ENCODE measurements at places on chromosomes 7 and 10.

GRCh38 chr7:94382132-94382531 is 12.6 kb upstream of the COL1A2 start:
- DNase-seq, result no peak

GRCh38 chr7:34015651-34016050 is 110.3 kb downstream of the BMPER start:
- no peak for DNase-seq

DNA sequence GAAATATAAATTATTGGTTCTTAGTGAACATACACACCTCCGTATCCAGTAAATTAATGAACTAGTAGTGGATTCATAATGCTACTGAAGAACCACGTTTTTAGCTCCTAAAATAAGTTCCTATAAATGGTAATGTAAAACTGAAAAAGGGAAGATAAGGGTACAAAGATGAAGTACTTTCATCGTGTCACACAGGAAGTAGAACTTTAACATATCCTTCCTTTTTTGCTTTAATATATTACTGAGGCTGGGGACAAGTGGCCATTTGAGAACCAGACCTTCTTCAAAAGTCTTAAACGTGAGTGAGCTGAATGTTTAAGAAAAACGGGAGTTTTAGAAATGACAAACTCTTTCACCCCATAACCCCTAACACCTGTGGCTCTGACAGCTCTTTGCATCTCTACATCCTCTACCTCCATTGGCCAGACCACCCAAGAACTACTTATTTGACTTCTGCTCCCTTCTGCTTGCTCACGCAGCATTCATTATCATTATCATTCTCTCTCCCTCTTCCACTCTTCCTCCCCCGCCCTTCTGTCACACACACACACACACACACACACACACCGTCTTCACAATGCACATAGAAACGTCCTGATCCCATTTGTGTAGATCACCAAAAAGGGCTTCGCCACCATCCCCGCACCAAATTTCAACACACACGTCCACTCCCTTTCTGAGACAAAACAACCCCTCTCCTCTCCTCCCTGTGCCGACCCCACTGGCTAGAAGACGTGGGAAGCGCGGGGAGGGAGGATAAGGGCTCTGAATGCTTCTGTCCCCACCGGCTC is 677 bp downstream of the SKAP2 start:
- no peak for DNase-seq

- peak; percentile 18 for DNase-seq
These were observed 65.6 kb upstream of the KDM7A start for GRCh38 chr7:140242057-140243031.

- DNase-seq, result no peak
These were observed 16.3 kb downstream of the CUBN start for GRCh38 chr10:17113346-17113745.

DNA sequence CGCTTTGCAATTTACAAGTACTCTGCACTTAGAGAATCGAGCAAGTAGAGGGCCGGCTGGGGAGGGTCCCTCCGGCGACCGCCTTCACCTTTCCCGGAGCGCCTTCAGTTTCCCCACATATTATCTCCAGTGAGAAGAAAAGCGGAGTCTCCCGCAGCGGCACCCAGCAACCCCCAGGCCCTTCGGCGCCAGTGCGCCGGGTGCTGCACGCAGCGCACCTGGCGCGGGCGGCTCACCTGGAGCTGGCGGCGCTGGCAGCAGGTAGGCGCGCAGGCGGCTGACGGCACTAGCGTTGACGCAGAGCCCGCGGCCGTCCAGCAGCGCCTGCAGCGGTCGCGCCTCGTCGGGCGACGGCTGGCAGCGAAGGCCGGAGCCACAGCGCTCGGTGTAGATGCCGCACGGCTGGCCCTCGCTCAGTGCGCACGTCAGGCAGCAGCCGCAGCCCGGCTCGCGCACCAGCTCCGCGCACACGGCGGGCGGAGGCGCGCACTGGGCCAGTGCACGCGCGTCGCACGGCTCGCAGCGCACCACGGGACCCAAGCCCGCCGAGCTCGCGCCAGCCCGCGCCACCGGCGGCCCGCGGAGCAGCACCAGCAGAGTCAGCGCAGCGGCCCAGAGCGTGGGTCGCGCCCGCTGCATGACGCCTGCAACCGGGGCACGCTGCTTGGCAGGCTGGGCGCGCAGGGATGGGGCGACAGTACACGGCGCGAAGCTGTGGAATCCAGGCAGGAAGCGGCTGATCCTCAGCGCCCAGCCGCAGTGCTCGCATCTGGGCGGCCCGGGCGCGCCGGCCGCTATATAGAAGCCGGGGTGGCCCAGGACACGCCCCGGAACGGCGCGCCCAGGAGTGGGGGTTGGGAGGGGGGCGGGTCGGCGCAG is at the start of gene IGFBP3:
TSS of gene IGFBP3 (minus strand) at position 771 of the 879 bp plus-strand sequence. CDS start at position 639, 132 bp downstream.
- peak; percentile 30 for DNase-seq

DNA sequence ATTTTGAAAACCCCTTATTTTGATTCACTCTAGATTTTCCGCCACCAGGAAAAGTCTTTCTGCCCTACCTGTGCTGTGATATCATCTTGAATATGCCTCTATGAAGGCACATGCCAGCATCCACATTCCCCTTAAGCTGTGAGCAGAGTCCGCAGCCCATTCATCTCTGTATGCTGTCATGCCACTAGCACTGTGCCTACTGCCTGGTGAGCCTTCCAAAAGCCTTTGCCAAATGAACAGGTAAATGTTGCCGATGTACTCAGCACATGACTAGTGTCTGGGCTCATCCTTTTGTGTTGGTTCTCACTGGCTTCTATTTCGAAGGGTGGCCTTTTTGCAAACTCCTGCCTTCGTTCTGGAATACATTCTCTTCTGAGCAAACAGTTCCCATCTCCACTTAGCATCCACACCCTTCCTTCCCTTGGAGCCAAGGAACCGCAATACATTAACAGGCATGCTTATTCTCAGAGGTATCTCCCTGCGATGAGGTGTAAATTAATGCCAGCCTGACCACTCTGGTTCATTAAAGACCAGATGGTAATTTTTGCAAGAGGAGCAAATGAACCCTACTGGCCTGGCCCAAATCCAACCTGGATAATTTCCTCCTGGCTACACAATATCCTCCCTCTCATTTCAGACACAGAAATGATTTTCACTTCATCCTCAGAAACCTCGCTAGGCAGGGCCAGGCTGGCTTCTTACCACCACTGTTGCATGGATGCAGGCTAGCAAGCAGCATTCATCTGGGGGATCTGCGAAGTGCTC is 339.7 kb upstream of the NFE2L3 start:
- DNase-seq, result no peak

DNA sequence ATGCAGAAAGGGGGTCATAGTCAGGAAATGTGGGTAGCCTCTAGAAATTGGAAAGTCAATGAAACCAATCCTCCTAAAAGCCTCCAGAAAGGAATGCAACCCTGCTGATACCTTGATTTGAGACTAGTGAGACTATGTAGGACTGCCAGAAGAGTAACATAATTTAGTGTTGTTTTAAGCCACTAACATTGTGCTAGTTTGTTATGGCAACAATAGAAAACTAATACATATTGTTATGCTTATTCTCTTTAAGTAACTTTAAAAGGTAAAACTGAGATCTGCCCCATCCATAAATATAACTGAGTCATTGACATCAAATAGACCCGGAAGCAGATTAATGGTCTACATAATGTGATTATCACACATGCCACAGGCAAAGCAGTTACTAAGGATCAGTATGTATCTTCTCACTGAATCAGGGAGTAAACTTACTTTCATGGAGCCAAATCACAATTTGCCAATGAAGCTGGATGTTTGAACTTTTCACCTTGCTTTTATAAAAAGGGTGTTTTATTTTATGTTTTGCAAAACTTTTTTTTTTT is 146.4 kb upstream of the TMEM106B start:
- DNase-seq, result no peak

- no peak for DNase-seq
These were observed 68.9 kb downstream of the DYNC1I1 start for GRCh38 chr7:95840953-95841950.

- no peak for DNase-seq
These were observed 118.3 kb downstream of the ARID5B start for GRCh38 chr10:62019685-62020359.

- no peak for DNase-seq
These were observed 46.2 kb downstream of the RBM17 start for GRCh38 chr10:6135039-6135438.

DNA sequence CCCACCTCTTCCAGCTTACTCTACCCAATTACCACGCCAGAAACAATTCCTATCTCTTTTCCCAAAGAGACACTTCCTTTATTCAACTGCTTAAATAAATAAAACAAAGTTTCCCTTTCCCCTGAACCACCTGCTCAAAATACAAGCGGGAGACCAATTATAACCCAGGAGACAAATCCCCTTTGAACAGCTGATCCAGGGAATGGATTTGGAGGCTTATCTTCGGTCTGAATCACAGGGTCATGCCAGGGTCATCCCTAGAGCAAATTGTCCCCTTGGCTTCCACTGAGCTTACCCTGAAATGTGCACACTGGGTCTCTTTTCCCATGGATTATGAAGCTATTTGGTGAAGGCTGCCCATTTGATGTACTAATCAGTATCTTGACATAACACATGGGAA is 99.9 kb upstream of the JAZF1 start:
- DNase-seq, result no peak

GRCh38 chr7:129824291-129825208 is 128.2 kb downstream of the UBE2H start:
- DNase-seq, result peak; percentile 63

DNA sequence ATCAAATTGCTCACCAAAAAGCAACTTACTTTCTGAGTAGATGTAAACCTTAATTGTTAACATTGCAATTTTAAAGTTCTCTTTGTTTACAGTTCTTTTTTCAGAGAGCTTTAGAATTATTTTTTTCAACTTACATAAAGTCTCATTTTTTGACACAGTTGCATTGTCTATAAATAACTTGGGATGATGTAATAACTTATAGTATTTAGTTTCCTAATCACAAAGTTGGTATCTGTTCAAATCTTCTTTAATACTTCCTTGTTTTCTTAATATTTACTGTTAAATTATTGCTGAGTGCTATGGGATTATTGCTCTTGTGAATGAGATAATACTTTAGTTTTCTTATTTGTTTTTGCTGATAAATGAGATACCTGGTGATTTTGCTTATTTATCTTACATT is 18.9 kb upstream of the SUV39H2 start:
- no peak for DNase-seq

DNA sequence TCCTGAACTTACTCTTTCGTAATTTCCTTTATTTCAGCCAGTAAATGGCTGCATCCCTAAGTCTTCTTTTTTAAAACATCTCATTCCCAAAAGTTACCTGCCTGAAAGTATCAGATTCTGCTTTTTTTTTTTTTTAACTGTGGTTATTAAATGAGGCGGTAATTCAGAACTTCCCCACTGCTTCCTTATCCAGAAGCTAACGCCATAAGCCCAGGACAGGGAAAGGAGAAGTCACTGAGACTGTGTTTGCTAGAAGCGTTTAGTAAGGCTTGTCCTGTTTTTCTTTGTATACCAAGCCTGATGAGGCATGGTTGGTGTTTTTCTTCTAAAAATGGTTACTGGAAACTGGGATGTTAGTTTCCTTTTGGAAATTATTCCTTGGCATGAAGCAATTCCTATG is 197.8 kb downstream of the CELF2 start:
- no peak for DNase-seq

DNA sequence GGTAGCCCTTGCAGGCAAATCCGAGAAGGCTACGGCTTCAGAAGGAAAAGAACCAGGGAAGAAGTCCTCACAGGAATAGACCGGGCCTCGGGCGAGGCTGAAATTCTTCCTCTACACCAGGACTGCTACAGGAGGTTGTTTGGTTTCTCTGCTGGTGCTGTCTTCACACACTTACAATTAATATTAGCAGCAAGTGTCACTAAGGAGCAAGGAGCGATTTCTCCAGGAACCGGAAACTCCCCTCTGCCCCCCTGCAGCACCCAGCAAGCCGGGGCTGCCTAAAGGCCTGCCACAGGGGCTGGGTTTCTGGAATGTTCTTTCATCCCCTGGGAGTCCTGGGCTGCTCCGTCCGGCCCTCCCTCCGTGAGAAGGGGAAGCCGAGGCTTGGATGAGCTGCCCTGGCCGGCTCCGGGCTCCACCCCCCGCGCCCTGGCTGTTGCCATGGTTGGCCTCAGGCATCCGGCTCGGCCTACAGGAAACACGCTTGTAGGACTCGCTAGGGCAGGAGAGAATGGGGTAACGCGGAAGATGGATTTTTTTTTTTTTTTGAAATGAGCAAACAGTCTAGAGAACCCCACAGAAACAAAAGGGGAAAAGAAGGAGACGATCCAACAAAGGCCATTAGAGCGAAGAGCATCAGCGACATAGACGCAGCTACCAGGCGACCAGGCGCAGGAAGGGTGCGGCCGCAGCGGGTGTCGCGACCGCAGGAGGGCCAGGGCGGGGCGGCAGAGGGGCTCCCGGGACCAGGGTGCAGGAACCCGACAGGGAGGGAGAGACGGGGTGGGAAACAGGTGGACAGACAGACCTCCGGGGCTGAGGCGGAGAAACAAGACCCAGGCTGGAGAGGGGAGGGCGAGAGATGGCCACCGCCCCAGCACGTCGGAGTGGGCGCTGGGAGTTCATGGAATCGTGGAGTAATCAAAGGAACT is 33.0 kb downstream of the EN2 start:
- peak; percentile 61 for DNase-seq

GRCh38 chr10:97685395-97685958 is 1.6 kb downstream of the AVPI1 start:
- no peak for DNase-seq

GRCh38 chr7:156493942-156494341 is 146.6 kb upstream of the RNF32 start:
- DNase-seq, result no peak

DNA sequence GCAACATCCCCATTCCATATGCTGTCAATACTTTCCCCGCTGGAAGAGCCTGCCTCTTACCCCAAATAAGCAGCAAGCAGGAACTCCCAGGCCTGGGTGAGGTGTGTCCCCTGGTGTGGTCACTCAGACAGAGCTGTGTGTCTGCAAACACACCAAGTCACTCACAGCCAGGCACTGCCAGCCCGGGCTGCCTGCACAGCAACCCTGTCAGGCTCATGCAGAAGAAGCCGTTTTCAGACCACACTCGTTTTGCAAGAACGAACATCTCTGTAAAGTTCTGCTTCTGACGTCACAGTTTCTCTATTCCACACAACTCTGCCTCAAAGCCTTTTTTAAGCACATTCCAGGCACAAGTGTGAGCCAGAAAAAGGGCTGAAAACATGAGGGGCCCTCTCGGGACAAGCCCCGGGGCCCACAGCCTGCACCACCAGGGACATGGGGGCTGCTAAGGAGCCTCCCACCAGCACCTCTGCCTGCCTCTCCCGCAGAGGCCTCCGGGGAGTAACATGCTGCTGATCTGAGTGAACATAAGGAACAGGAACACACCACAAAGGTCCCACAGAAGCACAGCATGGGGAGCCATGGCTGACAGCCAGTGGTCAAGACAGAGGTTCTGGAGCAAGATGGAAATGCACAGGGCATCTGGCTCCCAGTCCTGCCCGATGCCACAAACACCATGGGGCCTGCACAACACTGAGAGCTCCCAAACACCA is 11.4 kb downstream of the PTPRN2 start:
- no peak for DNase-seq

- DNase-seq, result no peak
These were observed 29.4 kb downstream of the ZRANB1 start for GRCh38 chr10:124971276-124971675.

GRCh38 chr7:93117327-93117726 is 452 bp downstream of the SAMD9 start:
- no peak for DNase-seq

GRCh38 chr7:55140941-55141278 is 122.1 kb downstream of the EGFR start:
- DNase-seq, result no peak

- no peak for DNase-seq
These were observed 381.6 kb downstream of the PARD3 start for GRCh38 chr10:34433241-34434076.

GRCh38 chr10:88557256-88557655 is 25.9 kb downstream of the RNLS start:
- no peak for DNase-seq

GRCh38 chr10:113683300-113683699 is 3.6 kb downstream of the CASP7 start:
- DNase-seq, result no peak

Measured in stimulated activated CD4-positive, alpha-beta T cell treated with anti-CD3 and anti-CD28 coated beads, Interleukin-15, amount 100 ng/mL, for 24 hours (primary cell).